Mesenteric fat pad (tissue), 1 donor: ENCODE measurements at places on chromosomes 5 and 9. TPM values are rescaled to one million over a fixed set of nuclear protein-coding genes. Genes with fewer than 3 reads are reported as not detected.

GRCh38 chr9:125839317-125839716, 92.1 kb downstream of the PBX3 start:
- DNase-seq, result no peak

The FAXDC2 gene
- total RNA-seq, result 13.2 TPM

The TAF1L gene
- total RNA-seq, result not detected

DNA sequence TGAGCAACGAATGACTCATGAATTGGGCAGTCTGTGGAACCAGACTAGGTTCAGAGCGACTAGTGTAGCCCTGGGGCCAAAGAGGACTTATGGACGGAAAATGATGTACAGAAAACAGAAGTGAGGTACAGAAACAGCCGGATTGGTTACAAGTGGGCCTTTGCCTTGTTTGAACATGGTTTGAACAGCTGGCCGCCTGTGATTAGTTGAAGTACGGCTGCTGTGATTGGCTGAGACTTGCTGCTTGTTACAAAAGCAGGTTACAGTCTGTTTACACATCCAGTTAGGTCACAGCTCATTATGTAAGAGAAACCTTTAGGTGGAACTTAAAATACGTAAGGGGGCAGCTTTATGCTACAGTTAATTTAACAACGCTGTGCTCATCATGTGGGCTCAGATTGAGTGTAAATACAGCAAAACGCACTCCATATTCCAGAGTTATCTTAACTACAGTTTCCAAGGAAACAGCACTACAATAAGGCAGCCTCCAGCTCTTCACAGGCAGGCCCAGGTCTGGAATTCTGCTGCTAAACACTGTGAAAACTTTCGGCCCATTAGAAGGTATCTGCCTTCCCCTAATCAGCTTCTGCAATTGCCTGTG, 6.5 kb downstream of the AMACR start:
- no peak for DNase-seq

DNA sequence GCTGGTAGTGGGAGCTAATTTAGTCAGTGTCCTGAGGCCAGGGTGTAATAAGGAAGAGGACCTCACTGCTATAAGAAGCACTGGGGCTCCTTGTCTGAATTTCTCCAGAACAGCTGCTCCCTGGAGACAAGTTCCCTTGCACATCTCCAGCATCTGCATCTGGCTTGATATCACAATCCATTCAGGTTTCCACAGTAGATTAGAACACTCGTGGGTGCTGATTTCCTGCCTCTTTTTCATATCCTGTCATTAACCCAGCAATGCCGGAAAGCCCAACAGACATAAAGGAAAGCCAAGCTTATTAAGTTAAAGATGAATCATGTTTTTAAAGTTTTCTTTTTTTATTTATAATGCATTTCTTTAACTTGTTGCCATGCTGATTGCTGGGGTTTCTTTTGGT, 232.3 kb upstream of the WWC1 start:
- no peak for DNase-seq

DNA sequence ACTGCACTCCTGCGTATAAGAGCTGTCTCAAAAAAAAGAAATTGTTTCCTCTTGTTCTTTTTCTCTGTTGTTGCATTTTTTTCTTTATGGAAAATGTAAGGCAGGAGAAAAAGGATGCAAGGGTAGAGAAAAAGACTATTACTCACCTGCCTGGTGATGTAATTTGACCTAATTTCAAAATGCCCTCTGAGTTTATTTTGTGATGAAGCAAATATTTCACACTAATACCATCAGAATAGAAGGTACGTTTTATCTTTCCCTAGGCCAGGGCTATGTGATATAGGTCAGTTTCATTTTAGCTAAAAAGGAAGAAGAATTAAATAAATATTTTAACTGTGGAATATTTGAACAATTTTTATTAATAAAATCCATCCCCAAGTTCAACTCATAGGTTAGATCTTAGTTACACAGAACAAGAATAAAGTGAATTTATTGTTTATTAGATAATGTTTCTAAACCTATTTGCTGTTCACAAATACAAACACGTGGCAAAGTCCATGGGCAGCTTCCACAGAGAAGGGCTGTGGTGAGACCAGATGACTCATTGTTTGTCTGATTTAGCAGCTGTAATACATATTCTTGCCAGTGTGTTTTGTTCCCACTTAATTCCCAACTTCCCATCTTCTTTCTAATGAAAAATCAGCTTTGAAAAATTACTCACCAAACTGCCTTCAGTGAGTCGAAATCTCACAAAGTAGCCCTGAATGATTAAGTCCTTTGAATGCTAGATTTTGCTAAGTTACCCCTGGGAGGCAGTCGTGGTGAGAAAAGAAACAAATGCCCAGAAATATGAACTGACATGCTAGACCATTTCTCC, 52.8 kb upstream of the CCDC112 start:
- no peak for DNase-seq

DNA sequence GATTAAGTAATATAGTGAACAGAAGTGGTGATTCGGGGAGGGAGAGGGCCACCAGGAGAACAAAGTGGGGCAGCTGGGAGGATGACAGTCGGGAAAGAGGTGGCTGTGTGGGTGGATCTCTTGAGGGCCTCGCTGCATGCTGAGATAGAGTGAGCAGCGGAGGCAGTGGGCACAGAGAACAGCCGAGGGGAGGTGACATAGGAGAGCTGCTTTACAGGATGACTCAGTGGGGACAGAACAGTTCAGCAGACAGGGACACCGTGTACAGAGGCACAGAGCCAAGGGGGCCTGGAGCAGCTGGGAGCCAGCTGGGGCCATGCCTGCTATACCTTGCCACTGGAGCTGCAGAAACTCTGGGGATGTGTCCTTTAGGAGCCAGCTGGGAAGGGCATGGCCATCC, 273.9 kb downstream of the GADD45G start:
- peak; percentile 88 for DNase-seq

The DMRT3 gene
- total RNA-seq, result 1.1 TPM

DNA sequence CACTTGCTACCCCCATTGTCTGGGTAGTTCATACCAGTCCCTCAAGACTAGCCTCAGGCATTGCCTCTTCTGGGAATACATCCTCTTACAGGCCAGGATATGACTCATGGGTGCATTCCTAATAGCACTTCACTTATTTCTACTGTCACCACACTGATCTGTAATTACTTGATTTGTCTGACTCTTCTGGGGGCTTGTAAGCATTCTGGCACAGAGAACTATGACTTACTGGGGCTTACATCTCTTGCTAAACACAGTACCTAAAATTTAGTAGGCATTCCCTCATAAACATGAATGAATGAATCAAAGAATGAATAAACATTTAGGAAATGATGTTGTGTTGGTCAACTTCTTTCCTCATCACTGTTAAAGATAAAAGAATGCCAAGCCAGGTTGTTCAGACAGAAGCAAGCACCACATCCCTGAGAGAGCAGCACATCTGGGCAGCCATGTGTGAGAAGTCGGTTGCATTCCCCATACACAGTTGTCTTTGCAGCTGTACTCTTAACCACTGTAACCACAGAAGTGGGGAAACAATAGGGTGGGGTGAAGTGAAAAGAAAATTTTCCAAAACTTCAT, 27.6 kb downstream of the IL7R start:
- no peak for DNase-seq

DNA sequence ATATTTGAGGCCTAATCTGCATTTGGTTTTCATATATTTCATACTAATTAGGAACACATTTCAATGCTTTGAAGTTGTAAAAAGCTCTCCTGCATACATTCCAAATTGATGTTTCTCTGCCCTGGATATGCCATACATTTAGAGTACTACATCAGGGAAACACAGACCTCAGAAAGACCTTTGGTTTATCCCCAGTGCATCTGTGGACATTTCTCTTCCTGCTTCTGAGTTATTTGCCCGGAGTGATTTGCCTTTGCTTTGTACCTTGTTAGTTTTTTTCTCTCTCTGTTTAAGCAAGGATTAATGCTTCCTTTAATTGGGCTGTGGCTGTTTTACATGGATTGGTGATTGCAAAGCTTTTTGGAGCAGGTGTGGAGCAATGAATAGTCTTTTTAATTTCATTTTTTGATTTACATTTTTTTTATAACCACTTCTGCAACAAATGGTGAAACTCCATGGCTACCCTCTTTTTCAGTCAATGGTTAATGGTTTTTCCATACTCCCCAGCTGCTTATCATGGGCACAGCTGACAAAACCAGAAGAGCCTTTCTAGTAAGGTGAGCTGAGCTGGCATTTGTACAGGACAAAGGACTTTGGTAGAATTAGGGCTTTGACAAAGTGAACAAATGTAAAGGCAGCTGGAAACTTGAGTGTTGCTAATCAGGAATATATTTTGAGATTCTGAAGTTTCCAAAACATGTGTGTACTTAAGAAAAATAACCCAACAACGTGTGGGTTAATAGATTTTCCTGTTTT, 54.2 kb downstream of the ZSWIM6 start:
- DNase-seq, result no peak

DNA sequence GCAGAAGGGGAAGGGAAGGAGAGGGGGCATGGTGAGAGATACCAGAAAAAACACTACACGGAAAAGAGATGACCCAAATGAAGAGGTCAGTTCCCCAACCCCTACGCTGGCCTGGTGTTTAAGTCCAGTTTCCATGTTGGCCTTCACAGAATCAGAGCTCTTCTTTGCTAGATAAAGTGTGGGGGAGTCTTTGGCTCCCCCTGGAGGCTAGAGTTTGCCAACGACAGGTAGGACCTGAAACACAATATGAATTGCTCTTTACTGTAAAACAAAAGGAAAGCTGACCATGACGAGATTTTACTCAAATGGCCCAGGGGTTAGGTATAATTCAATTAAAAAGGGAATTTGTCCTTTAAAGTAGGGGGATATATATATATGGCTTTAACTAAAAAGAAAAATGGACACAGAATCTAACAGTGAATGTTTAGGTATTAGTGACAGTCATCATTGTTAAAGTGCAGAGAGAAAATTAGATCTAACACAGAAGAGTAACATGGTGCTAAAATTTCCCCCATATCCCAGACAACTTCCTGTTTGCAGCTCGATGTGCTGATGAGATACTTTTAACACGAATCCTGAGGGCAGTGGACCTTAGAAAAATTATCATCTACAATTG, 92.0 kb downstream of the SV2C start:
- no peak for DNase-seq

DNA sequence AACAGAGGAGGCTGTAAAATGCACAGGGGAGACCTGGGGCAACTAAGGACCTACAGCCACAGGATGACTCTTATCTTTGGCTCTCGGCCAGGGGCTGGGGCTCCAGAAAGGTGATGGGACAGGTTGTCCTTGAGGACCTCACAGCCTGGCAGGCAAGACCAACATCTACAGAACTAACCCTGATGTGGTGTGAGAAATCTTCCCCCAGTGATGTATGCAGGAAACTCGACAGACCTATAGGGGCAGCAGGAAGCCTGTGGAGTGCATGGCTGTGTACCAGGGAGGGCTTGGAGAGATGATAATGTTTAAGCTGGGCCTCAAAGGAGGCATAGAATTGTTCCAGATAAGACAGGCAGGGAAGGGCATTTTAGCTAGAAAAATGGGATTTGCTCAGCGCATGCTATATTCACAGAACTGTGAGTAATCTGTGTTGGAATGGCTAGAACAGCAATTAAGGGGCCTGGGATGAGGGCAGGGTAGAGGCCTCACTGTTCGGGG, 68.5 kb upstream of the SLC25A51 start:
- DNase-seq, result no peak

- no peak for DNase-seq
Measured at GRCh38 chr9:38687389-38687842, 32.5 kb downstream of the FAM240B start.

GRCh38 chr5:135642934-135643333, 64.1 kb upstream of the CXCL14 start:
- DNase-seq, result no peak

GRCh38 chr9:120904978-120905301, 21.7 kb downstream of the TRAF1 start:
- no peak for DNase-seq

DNA sequence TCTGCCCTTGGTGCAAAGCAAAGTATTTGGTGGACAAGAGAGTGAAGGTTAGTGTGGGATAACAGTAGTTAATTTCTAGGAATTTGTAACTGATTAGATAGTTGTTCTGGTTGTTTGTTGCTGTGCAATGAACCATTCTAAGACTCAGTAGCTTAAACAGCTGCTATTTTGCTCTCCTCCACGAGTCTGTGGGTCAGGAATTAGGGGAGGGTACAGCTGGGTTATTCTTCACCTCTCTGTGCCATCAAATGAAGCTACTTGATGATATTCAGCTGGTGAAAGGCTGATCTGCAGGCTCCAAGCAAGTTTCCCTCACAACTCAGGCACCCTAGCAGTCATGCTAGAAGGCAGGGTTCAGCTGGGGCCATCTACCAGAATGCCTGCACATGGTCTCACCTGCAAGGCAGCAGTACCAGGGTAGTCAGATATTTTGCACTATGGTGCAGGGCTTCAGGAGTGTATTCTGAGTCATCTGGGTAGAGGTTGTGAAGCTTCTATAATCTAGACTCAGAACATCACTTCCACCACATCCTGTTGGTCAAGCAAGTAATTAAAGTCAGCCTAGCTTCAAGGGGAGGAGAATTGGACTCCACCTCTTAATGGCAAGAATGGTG, 159.5 kb upstream of the SLC28A3 start:
- no peak for DNase-seq

DNA sequence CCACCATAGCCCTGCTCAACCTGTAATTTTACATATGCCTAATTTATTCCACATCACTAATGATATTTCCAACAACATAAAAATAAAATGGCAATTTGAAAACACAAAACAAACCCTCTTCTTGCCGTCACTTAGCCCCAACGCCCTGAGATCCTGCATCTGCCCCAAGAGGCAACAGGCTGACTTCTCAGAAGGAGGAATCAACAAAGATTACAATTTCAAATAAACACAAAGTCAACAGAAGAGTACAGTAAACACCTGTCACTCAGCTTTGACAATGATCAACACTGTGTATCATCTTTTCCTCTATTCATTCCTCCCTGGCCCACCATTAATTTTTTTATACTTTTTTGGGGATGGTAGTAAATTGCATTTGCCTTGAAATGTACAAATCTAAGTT, 19.8 kb downstream of the EPB41L4B start:
- DNase-seq, result no peak

GRCh38 chr5:154478224-154478565, at the start of gene HAND1:
Gene HAND1 (minus strand): TSS chr5:154478227. CDS start chr5:154478008, 219 bp downstream.
- DNase-seq, result no peak

GRCh38 chr5:138389332-138389731, 36.8 kb downstream of the KDM3B start:
- DNase-seq, result no peak

GRCh38 chr9:35748858-35749514, at the start of the genes GBA2 and RGP1:
Gene GBA2 (minus strand): TSS chr9:35749228. CDS start chr9:35748704, 524 bp downstream.
Gene RGP1 (plus strand): TSS chr9:35749287. CDS start chr9:35749756, 469 bp downstream.
- peak; percentile 96 for DNase-seq

GRCh38 chr5:138663009-138663408, 87.8 kb upstream of the HSPA9 start:
- peak; percentile 75 for DNase-seq
